Activated CD4-positive, alpha-beta T cell treated with anti-CD3 and anti-CD28 coated beads, Interleukin-2, amount 10 ng/mL, durations not matched to agents 24 days and 14 days (primary cell): ENCODE measurements at places on chromosomes 2 and 18. TPM values are rescaled to one million over a fixed set of nuclear protein-coding genes. Genes with fewer than 3 reads are reported as not detected.

The IL1R2 gene
- 1.5 and 1.6 TPM in 2 replicates for total RNA-seq

The KCNG2 gene
- total RNA-seq, result not detected in 2 replicates

The PKDCC gene
- total RNA-seq, result not detected in 2 replicates

The BOLL gene
- not detected in 2 replicates for total RNA-seq

The ELOA2 gene
- not detected in 2 replicates for total RNA-seq

The RAB6C gene
- not detected in 2 replicates for total RNA-seq

GRCh38 chr2:28736034-28736433 is 15.6 kb upstream of the PPP1CB start:
- H3K27me3 ChIP-seq, result no peaks in the 10 kb centered on the region
- H3K36me3 ChIP-seq, result peaks cover 9% of the 10 kb centered on the region
- no peak overlapping the region for H3K4me3 ChIP-seq
- H3K4me1 ChIP-seq, result no peaks in the 10 kb centered on the region
- no peak for DNase-seq

DNA sequence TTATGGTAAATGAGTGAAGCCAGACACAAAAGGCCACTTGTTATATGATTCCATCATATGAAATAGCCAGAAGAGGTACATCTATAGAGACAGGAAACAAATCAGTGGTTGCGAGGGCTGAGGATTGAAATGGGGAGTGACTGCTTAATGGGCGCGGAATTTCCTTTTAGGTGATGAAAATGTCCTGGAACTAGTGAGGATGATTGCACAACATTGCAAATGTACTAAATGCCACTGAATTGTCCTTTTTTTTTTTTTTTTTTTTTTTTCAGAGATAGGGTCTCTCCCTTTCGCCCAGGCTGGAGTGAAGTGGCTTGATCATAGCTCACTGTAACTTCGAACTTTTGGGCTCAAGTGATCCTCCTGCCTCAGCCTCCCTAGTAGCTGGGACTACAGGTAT is 15.3 kb upstream of the GAREM2 start:
- DNase-seq, result no peak
- H3K27ac ChIP-seq, result no peak overlapping the region
- H3K36me3 ChIP-seq, result no peaks in the 10 kb centered on the region
- H3K4me1 ChIP-seq, result peaks cover 2% of the 10 kb centered on the region
- no peak overlapping the region for H3K4me3 ChIP-seq
- peaks cover 24% of the 10 kb centered on the region for H3K27me3 ChIP-seq

- H3K36me3 ChIP-seq, result no peaks in the 10 kb centered on the region
- H3K27ac ChIP-seq, result no peak overlapping the region
- DNase-seq, result no peak
- no peak overlapping the region for H3K4me3 ChIP-seq
- peaks cover 9% of the 10 kb centered on the region for H3K27me3 ChIP-seq
- H3K4me1 ChIP-seq, result peaks cover 8% of the 10 kb centered on the region
Measured at GRCh38 chr2:68857202-68857845, 13.9 kb downstream of the BMP10 start.

- no peak overlapping the region for H3K27ac ChIP-seq
- peaks cover 3% of the 10 kb centered on the region for H3K27me3 ChIP-seq
- no peak overlapping the region for H3K4me3 ChIP-seq
- H3K36me3 ChIP-seq, result no peaks in the 10 kb centered on the region
- DNase-seq, result no peak
Measured at GRCh38 chr2:144606466-144607095, 86.7 kb upstream of the ZEB2 start.

DNA sequence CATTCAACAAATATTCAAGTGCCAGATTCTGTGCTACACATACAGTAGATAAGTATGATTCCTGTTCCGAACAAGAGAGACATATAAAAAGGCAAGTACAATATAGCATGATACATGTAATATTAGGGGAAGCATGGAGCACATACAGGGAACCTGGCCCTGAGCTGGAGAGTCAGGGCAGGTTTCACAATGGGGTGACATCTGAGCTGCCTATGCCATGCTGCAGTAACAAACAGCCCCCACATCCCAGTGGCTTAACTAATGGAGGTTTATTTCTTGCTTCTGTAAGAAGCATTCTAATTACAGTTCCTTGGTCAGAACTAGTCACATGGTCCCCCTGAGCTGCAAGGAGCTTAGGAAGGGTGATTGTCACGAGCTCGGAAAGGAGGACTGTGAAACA is 27.3 kb upstream of the TACR1 start:
- no peak for DNase-seq
- no peak overlapping the region for H3K27ac ChIP-seq
- H3K4me1 ChIP-seq, result no peaks in the 10 kb centered on the region
- H3K36me3 ChIP-seq, result no peaks in the 10 kb centered on the region
- H3K4me3 ChIP-seq, result no peak overlapping the region

DNA sequence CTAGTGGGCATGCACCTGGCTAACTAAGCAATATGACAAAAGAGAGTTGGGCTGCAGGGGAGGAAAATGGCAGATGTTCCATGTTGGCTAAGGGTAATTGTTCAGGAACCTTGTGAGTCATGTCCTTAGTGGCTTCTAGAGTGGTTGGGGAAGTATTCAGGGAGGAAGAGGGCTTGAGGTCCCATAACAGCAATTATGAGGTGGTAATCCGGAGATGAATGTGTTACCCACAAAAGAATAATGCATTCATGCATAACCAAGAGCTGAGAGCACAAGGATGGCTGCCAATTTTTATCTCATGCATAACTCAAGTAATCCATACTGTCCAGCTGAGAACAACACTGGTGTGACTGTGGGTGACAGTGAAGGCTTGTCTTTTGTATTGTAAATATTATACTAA is 42.9 kb downstream of the TMEFF2 start:
- no peaks in the 10 kb centered on the region for H3K4me1 ChIP-seq
- H3K27ac ChIP-seq, result no peak overlapping the region
- no peak overlapping the region for H3K4me3 ChIP-seq

DNA sequence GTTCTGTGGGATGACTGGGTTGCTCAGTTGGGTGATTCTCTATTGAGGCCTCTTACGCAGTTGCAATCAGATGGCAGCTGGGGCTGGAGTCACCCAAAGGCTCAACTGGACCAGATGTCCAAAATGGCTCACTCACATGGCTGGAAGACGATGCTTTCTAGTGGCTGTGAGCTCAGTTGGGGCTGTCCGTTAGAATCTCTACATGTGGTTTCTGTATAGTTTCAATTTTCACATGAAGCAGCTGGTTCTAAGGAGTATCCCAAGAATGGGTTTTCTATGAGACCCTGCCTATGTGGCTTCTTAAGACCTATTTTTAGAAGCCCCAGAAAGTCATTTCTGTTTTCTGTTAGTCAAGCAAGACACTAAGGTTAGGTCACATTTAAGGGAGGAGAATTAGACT is 4.4 kb downstream of the XRCC5 start:
- peak overlapping the region; percentile 46 for H3K4me3 ChIP-seq
- H3K4me1 ChIP-seq, result peaks cover 73% of the 10 kb centered on the region
- peaks cover 76% of the 10 kb centered on the region for H3K36me3 ChIP-seq
- H3K27ac ChIP-seq, result peak overlapping the region; percentile 81
- DNase-seq, result peak; percentile 69
- H3K27me3 ChIP-seq, result peaks cover 6% of the 10 kb centered on the region

- no peaks in the 10 kb centered on the region for H3K36me3 ChIP-seq
- H3K4me3 ChIP-seq, result no peak overlapping the region
- H3K4me1 ChIP-seq, result no peaks in the 10 kb centered on the region
Measured at GRCh38 chr2:47592381-47592780, 189.4 kb downstream of the MSH2 start.

DNA sequence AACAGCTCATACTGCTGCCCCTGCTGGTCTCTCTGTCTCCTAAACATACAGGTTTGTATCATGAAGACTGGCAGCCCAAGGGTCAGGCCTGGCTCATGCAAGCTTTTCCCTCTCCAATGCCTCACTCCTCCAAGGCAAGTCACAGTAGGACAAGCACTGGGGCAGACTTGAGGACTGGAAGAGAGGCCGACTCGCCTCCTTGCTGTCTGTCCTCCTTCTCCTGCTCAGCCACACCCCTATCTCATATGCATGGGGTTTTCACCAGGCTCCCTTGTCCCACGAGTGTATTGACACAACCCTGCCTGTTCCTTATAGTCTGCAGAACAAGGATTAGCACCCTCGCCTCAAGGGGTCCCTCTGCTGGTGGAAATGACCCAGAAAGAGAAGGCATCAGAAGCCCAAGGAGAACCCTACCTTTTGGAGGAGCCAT is 223.7 kb downstream of the SOX11 start:
- peak; percentile 59 for DNase-seq
- H3K4me3 ChIP-seq, result no peak overlapping the region
- H3K36me3 ChIP-seq, result no peaks in the 10 kb centered on the region
- H3K27me3 ChIP-seq, result no peaks in the 10 kb centered on the region
- no peak overlapping the region for H3K27ac ChIP-seq

DNA sequence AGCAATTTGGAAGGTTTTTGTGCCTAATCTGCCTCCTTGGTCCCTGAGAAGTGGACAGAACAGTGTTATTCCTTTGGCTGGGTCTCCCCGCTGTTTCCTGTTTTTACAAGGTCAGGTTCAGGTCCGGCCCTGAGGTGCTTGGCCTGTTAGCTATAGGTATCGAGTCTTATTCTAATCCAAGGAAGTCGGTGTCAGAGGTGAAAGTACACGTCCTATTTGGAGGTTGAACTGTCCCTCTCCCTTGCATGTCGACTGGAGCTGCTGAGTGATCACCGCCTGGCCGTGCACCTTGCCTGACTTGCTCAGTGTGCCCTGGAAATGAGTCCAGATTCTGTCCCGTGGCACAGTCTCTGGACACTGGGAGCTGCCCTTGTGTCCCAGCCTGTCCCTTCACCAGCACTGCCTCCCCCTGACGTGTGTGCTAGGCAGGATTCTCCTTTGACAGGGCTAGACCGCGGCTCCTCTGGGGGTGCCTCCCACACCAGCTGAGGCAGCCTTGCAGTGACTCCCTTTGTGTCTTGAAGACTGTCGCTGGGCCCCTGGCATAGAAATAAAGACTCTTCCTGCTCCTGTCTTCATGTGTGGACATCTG is 65.7 kb upstream of the RBM44 start:
- peaks cover 39% of the 10 kb centered on the region for H3K4me1 ChIP-seq
- no peaks in the 10 kb centered on the region for H3K27me3 ChIP-seq
- no peak overlapping the region for H3K4me3 ChIP-seq
- peaks cover 31% of the 10 kb centered on the region for H3K36me3 ChIP-seq
- H3K27ac ChIP-seq, result peak overlapping the region; percentile 51

- no peak overlapping the region for H3K4me3 ChIP-seq
- DNase-seq, result no peak
- H3K36me3 ChIP-seq, result no peaks in the 10 kb centered on the region
Measured at GRCh38 chr18:3723554-3723953, 273.6 kb downstream of the TGIF1 start.

DNA sequence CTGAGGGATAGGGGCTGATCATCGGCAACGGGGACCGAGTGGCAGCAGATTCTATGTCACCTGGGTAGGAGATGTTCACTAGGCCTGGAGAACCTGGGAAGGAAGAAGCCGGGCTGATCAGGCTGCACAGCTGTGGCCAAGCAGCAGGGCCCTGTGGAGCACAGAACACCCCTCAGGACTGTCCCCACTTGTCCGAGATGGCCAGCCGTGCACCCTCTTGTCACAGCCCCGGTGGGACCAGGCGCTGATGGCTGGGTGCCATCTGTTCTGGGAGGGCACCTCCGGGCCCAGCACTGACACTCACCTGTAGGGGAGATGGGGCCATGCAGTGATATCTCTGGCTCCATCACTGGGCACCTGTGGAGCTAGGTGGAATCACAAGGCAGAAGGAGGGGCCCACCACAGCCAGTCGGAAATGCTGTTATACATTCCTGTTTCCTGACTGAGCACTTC is 217.9 kb upstream of the RAB6C start:
- no peaks in the 10 kb centered on the region for H3K36me3 ChIP-seq
- DNase-seq, result no peak
- no peaks in the 10 kb centered on the region for H3K4me1 ChIP-seq
- H3K4me3 ChIP-seq, result no peak overlapping the region
- H3K27ac ChIP-seq, result no peak overlapping the region

DNA sequence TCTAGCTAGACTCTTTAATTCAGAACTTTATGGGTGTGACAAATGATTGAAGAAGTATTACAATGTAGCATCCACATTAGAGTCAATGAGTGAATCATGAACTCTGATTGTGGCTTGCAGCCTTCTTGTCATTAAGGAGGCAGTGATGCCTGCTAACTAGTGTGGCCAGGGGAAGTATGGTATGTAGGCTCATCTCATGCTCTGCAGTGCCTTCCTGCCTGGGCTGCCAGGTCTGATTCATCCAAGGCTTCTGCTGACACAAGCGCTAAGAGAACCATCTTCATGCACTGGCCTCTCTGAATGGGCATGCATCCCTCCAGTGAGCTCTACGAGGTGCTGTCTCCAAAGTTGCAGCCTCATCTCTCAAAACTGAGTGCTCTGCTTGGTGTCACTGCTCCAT is 144.3 kb downstream of the MTCL1 start:
- H3K36me3 ChIP-seq, result no peaks in the 10 kb centered on the region
- H3K4me3 ChIP-seq, result no peak overlapping the region
- peaks cover 8% of the 10 kb centered on the region for H3K27me3 ChIP-seq
- H3K27ac ChIP-seq, result no peak overlapping the region
- no peaks in the 10 kb centered on the region for H3K4me1 ChIP-seq

GRCh38 chr18:67846422-67847098 is 330.0 kb upstream of the DSEL start:
- no peak for DNase-seq
- no peak overlapping the region for H3K27ac ChIP-seq
- no peaks in the 10 kb centered on the region for H3K27me3 ChIP-seq
- no peaks in the 10 kb centered on the region for H3K4me1 ChIP-seq

GRCh38 chr2:68900496-68901198 is 29.4 kb upstream of the BMP10 start:
- no peak overlapping the region for H3K4me3 ChIP-seq
- H3K36me3 ChIP-seq, result peaks cover 13% of the 10 kb centered on the region
- H3K27me3 ChIP-seq, result peaks cover 4% of the 10 kb centered on the region
- peak; percentile 37 for DNase-seq
- H3K27ac ChIP-seq, result no peak overlapping the region

- no peaks in the 10 kb centered on the region for H3K27me3 ChIP-seq
- H3K4me1 ChIP-seq, result peaks cover 13% of the 10 kb centered on the region
- no peak for DNase-seq
- no peak overlapping the region for H3K27ac ChIP-seq
Measured at GRCh38 chr18:75264926-75265597, 54.5 kb downstream of the TSHZ1 start.

- H3K4me1 ChIP-seq, result peaks cover 71% of the 10 kb centered on the region
- peak; percentile 93 for DNase-seq
- H3K27me3 ChIP-seq, result no peaks in the 10 kb centered on the region
- peaks cover 64% of the 10 kb centered on the region for H3K36me3 ChIP-seq
Measured at GRCh38 chr2:113175042-113175628, 1.4 kb downstream of the PSD4 start.

GRCh38 chr2:229679393-229680125 is 34.8 kb downstream of the DNER start:
- H3K4me1 ChIP-seq, result no peaks in the 10 kb centered on the region
- no peak overlapping the region for H3K4me3 ChIP-seq
- H3K36me3 ChIP-seq, result no peaks in the 10 kb centered on the region
- peaks cover 24% of the 10 kb centered on the region for H3K27me3 ChIP-seq
- H3K27ac ChIP-seq, result no peak overlapping the region
- DNase-seq, result no peak

DNA sequence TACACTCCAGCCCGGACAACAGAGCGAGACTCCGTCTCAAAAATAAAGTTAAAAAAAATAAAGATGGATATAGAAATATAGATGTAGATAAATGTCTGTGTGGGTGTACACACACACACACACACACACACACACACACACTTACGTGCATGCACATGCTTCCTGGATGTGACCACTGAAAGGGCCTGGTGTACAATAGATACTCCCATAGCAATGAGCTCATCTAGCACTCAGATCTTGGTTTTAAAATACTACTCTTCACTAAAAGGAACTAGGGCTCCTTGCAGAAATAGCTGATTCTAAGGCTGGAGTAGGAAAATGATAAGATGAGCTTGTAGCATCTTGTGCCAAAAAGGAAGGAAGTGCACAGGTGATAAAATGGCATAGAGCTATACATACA is 39.1 kb downstream of the ROCK2 start:
- H3K4me1 ChIP-seq, result no peaks in the 10 kb centered on the region
- no peaks in the 10 kb centered on the region for H3K36me3 ChIP-seq
- H3K27me3 ChIP-seq, result no peaks in the 10 kb centered on the region
- H3K27ac ChIP-seq, result no peak overlapping the region
- DNase-seq, result no peak
- H3K4me3 ChIP-seq, result no peak overlapping the region
